Cerebellar nuclear complex (tissue), 1 donor: ENCODE measurements at places on chromosomes 2 and 18.

GRCh38 chr2:20080839-20081415 lies 29.5 kb upstream of the LAPTM4A start:
- DNase-seq = no peak

GRCh38 chr18:12492907-12493306 lies 85.2 kb downstream of the PRELID3A start:
- DNase-seq = no peak

- no peak for DNase-seq
Measured at GRCh38 chr2:60493804-60494387, 59.6 kb downstream of the BCL11A start.

DNA sequence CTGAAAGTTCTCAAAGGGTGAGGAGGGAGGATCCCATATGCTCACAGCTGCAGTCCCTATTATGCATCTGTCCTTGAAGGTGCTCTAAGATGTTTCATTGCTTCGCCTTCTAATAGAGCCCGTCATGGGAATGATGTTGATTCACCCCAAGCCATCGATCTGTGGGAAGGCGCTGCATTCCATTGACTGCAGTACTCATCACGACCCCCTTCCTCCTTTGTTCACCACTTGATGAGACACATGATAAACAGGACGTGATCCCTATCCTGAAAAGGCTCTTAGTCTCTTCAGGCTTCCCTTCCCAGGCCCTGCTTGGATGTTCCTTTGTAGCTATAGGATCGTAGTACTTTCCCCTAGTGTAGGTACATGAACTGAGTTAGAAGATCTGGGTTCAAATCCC lies 181.8 kb downstream of the AGPS start:
- DNase-seq = no peak
